Karpas-422 (cell line): ENCODE measurements at places on chromosomes 2 and 18.

- DNase-seq: no peak
Observed at GRCh38 chr18:12838178-12838634, 45.8 kb downstream of the PTPN2 start.

- no peak for DNase-seq
Observed at GRCh38 chr2:222955008-222955407, 94.2 kb downstream of the ACSL3 start.

GRCh38 chr2:196369967-196370366, 198.6 kb upstream of the STK17B start:
- no peak for DNase-seq

DNA sequence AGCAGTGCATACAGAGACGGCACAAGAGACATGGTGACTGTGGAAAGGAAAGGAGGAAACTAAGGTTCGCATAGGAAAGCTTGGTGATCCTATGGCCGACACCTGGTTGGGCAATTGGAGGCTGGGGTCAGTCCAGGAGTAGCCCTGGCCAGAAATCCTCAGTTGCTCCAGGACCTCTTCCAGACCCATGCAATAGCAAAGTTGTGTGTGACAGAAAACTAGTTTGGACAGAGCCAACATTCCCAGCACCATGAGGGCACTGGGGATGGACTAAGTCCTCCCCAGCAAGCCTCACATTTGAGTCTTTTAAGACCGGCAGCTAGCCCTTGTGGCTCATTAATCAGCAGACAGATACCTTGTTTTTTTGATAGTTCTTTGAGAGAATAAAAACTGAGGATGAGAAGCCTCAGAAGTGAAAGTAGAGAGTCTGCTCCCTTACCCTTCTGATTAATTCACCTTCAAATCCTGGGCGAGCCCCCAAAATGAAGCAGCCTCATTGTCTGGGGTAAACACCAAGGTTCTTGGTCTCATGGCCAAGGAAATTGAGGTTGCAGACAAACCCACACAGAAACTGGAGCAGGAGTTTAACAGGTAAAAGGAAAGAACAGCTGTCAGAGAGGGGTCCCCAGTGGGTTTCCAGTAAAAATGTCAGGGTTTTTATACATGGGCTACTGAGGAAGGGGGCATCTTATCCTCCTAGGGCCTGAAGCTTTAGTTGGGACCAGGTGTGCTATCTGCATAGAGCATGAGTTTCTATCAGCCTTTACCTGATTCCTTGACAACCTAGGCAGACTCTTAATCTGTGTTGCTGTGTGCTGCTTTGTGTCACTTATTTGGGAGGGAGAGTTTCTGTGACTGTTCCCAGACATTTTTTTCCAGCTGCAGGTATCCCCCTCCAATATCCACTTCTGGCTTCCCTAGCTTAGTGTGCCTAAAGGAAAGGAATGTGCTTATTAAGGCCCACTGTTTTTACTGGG, 39.1 kb downstream of the STK17B start:
- peak; percentile 68 for DNase-seq

GRCh38 chr18:1483385-1483784, 578.7 kb downstream of the ADCYAP1 start:
- DNase-seq: no peak

DNA sequence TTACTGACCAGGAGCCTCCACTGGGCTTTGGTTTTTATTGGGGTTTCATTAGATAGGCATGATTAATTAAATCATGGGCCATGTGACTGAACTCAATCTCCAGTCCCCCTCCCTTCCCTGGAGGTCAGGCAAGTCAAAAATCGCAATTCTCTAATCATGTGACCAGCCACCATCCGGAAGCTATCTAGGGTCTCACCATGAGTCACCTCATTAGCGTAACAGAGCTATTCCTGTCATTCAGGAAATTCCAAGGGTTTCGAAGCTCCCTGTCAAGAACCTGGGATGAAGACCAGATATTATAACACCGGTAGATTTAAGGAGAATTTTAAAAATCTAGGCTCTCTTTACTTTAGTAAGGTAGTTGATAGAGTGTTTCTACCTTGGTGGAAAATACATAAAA, 180.3 kb upstream of the TCF4 start:
- DNase-seq: no peak

GRCh38 chr2:190446750-190447516, 38.8 kb downstream of the MFSD6 start:
- DNase-seq: no peak

DNA sequence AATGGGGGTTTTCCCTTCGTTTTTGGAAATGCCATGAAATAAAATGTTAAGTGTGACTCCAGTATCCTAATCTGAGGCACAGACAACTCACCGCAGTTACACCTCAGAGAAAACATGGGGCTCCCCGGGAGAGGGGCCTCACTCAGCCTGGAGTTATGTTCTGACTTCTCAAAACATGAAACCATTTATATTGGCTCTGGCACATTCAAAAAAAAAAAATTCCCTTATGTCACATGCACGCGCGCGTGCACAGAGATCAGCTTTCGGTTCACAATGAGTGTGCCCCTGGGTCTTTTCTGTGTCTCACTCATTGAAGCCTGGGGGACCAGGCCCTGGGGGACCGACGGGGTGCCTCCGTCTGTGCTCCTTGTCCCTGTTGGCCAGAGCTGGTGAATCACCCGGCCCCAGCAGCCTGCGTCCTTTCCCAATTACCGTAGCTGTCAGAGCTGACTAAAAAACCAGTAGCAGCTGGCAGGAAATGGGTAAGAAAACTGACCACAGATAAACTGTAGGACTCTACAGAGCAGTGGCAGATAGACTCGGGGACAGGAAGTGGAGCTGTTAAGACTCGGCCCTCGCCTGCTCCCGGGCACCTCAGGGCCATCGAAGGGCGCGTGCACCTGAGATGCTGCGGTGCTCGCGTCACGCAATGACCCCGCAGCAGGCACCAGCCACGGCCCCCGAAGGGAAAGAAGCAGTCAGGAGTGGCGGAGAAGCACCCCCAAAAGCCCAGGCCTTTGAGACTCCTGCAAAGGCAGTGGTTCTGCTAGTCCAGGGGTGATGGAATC, 138.3 kb upstream of the ID2 start:
- DNase-seq: no peak

- DNase-seq: no peak
Observed at GRCh38 chr2:120331903-120332302, 14.0 kb upstream of the INHBB start.

DNA sequence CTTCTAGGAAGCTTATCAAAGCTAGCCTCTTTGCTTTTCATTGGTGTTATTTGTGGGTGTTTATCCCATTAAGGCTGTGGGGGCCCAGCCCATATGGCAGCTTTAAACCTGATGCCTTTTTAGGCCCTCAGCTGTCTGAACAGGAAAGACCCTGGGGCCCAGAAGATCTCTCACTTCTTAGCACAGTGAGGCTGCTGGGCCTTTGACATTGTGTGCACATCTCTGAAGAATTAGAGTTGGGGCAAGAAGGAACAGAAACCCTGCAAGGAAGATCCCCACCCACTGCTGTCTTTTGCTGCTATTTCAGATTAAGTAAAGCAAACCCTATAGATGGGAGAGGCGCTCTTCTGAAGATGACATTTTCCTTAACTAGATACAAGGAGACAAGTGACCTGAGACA, 250.0 kb downstream of the SMAD2 start:
- peak; percentile 42 for DNase-seq

DNA sequence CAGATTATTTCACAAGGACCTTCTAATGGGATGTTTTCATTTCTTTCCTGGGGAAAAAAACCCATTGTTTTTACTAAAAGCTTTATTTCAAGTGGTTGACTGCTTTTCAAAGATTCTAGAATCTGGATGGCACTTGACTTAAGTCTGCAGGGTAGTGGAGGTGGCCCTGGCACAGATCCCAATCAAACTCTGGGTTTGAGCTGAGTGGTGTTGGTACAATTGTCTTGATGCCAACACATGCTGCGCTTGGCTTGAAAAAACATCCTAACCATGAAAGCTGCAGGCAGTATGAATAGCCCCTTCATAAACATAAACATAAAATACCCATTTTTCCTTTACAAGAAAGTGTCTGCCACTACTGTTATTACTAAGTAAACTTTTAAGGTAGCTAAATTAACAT, 3.6 kb downstream of the PAPOLG start:
- no peak for DNase-seq

GRCh38 chr2:20217041-20217970, 7.6 kb downstream of the SDC1 start:
- DNase-seq: no peak

GRCh38 chr2:47520302-47520630, 117.3 kb downstream of the MSH2 start:
- DNase-seq: no peak

- no peak for DNase-seq
Observed at GRCh38 chr18:36205166-36205565, 17.9 kb downstream of the MOCOS start.

DNA sequence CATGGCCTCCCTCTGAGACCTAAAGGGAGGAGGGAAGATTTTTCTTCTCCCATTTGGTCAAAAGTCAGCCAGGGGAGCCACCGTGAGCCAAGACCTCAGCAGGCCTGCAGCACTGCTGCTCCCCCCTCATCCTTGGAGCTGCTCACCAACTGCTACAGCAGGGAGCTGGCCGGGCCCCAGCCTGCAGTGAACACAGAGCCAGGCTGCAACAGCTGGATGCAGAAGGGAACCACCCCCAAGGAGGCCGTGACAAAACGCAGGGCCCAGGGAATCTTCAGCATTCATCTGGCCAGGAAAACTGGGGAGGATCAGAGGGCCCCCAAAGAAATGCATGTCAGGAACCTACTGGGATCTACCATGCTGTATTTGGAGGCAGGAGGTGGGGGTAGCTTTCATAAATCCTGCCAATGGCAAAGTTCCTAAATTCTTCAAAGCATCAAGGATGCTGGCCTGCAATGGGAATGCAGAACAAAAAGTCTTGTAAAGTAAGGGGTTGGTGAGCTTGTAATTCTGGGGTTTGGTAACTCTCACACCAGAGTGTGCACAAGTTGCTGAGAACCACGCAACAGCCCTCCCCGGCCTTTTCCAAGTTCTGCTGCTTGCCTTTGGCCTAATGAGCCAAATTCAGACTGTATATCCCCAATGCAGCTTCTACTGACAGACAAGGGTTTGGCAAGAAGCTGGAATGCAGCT, 61.0 kb downstream of the CACNB4 start:
- no peak for DNase-seq

- DNase-seq: no peak
Observed at GRCh38 chr18:55781481-55781957, 193.5 kb upstream of the TCF4 start.

- no peak for DNase-seq
Observed at GRCh38 chr2:157592374-157592773, 36.3 kb downstream of the ACVR1C start.

DNA sequence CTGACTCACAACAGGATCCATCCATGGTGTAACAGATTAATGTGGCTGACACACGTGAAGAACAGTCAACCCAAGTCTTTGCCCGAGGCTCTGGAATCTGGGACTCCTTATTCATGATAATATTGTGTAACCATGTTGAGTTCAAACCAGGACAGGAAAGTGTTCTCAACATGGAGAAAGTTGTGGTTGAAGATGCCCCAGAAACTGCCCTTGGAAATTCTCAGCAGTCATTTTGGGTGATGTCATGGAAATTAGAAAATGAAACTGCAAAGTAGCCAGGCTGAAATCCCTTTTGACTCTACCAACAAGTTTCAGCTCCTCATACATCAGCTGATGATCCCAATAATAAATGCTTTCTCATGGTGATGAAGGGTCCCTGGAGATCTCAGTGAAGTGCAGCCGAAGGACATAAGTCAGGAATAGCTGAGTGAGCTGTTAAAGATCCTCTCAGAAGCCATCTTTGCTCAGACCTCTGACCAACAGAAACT, 307.7 kb downstream of the TNS1 start:
- no peak for DNase-seq

DNA sequence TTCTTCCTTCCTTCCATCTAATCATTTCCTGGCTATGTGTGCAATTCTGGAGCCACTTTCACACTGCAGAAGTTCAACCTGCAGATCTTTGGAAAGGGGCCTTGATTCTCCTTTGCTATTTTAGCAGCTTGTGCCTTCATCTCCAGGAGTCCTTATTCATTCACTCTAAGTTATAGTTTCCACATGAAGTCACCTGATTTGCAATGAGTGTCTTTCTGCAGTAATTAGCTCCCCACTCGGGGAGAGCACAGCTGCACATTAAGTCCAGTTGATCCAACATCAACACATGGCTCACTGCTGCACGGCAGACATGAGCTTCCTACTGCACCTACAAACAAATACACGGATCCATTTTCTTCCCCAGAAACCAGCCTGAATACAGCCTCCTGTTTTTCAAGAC, 323.1 kb upstream of the TNP1 start:
- no peak for DNase-seq

GRCh38 chr2:239147376-239147775, 253.4 kb downstream of the HDAC4 start:
- DNase-seq: no peak

GRCh38 chr2:11589316-11589940, 55.6 kb downstream of the GREB1 start:
- peak; percentile 68 for DNase-seq

GRCh38 chr2:20103530-20103929, 52.1 kb upstream of the LAPTM4A start:
- DNase-seq: peak; percentile 86

DNA sequence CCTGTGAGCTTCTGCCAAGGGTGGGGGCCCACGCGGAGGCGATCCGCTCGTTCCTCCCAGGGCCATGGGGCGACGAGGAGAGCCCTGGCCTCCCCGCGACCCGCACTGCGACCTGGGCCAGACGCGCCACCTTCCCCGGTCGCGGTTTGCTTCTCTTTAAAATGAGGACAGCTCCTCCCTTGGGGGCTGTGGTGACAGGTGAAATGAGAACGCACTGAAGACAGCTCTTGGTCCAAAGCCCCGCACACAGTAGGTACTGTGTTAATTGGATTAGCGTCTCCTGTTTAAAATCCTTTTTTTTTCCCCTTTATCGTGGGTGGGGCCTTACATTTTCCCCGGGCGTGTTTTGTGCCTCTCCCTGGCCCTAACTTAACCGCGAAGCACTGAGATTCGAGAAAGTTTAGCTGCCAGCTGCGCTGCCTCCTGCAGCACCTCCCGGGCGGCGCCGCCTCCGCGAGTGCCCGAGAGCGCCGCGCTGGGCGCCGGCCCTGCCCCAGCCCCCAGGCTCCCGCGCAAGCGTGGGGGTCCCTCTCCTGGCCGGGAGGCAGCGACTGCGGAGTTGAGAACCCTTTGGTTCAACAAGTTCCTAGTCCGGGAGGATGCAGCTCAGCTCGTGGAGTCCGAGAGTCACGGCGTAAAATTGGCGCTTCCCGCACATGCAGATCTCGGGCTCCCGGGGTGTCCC, 1.1 kb downstream of the HPCAL1 start:
- no peak for DNase-seq

- DNase-seq: no peak
Observed at GRCh38 chr2:238286551-238286950, 1.9 kb downstream of the PER2 start.

GRCh38 chr2:158512323-158512722, 55.6 kb downstream of the PKP4 start:
- DNase-seq: no peak

DNA sequence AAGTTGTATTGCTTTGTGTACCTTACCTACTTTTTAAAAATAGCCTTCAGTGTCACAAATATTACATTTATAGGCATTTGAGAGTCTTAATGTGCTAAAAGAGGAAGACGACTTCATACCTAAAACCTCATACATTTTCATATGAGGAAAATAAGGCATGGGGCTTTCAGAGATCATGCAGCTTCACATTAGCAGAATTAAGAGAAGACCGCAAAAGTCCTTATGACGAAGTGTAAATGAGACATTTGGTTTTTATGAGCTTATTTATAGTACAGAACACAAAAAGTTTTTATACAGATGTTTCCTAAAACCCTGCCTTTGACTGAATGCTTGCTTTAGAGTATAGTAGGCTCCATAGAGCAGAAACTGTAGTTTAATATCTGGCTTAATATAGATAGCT, 10.1 kb upstream of the CCDC138 start:
- peak; percentile 82 for DNase-seq

- DNase-seq: no peak
Observed at GRCh38 chr2:138615257-138615656, 113.7 kb downstream of the SPOPL start.

- DNase-seq: peak; percentile 80
Observed at GRCh38 chr2:20507166-20507692, 60.4 kb downstream of the RHOB start.
